ENCODE measurements at places on chromosomes 4 and X.

GRCh38 chr4:142324572-142324971 lies 521.5 kb downstream of the INPP4B start:
- peak; percentile 45 for DNase-seq

DNA sequence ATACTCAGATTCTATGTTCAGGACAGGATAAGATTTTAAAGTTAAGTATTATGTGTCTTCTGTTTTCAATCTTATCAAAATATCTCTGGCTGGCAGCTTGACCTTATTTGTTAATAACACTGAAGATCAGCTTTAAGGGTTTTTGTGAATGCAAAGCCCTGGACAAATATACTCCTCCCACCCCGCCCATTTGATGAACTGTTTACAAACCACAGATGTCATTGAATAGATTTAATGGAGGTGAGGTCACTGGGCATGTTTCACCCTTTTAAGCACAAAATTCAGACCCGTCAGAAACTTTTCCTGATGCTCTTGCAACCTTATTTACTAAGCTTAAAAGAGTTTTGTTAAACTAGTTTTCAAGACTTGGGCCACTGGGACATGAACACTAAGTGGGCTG lies 10.1 kb upstream of the CXCL8 start:
- DNase-seq, result no peak

DNA sequence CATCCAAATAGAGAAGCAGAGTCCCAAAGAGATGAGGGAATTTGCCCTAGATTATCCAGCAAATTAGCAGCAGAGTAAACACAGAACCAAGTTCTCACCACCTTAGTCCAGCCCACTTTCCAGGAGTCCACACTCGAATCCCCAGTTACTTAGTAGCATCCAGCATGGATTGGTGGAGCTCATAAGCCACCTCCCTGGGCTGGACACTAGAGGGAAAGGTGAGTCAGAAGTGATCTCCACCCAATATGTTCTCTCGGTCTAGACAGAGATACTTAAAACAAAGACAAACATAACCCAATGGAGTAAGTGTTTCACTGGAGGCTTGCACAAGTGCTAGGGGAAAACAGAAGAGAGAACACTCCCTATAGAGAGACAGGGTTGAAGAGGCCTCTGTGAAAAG lies 105.1 kb upstream of the CPEB2 start:
- no peak for DNase-seq

DNA sequence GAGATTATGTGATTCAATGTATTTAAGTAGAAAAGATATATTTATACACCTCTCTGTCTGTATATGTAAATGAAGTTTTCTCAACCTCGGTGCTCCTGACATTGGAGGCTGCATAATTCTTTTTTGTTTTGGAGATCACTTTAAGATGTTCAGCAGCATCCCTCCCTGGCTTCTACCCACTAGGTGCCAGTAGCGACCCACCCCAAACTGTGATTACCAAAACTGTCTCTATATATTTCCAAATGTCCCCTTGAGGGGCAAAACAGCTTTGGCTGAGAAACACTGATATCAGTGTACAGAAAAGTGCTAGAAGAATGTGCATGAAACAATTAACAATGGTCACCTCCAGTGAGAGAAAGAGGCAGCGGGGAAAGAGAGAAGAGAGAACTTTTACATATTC lies 51.2 kb downstream of the DCX start:
- DNase-seq, result no peak

DNA sequence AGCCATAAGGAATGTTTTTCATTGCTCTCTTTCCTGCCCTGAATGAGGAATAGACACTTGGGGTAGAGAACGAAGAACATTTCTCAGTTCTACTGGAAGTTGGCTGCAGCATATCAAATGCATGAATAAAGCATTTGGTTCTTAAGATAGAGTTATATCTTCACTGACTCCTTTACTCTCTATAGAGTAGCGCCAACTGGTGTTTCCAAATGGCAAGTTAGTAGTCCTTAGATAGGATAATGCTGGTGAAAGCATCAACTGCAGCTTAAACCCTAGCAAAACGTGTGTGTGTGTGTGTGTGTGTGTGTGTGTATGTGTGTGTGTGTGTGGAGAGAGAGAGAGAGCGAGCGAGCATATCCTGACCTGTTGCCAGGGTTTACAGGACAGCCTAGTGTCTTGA lies 62.2 kb upstream of the FRMPD4 start:
- no peak for DNase-seq

DNA sequence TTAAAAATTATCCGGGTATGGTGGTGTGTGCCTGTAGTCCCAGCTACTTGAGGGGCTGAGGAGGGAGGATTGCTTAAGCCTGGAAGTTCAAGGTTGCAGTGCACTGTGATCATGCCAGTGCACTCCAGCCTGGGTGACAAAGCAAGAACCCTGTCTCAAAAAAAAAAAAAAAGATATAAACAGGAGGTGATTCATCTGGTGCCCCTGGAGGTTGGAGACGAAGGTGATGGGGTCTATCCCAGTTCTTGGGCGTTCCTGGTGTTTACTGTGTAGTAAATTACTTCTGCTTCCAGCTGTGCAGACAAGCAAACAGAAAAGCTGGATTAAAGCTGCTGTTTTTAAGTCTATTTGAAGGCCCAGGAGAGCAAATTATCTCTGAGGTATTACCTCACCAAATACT lies 19.9 kb downstream of the GPKOW start:
- no peak for DNase-seq

GRCh38 chr4:24370421-24370820 lies 213.9 kb downstream of the DHX15 start:
- DNase-seq, result no peak

GRCh38 chr4:6495736-6496135 lies 23.3 kb upstream of the PPP2R2C start:
- DNase-seq, result no peak

- DNase-seq, result no peak
These were observed 122.9 kb downstream of the GPAT3 start for GRCh38 chr4:83658806-83659205.

DNA sequence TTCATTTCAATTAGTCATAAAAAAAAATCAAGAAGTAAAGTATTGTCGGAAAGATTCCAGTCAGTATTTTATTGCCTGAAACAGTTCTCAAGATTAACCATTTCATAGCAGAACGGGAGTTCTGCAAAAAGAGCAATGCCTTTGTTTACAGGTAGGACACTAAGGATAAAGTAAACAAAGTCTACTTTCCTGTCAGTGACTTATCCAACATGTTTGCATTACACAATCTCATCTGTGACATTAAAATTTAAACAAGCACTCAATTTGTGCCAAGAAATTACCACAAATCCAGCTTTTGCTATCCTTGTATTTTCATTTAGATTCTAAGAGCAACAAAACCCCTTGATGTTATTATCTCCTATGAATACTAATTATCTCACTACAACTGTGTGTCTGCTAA lies 306.5 kb upstream of the LDB2 start:
- DNase-seq, result no peak

DNA sequence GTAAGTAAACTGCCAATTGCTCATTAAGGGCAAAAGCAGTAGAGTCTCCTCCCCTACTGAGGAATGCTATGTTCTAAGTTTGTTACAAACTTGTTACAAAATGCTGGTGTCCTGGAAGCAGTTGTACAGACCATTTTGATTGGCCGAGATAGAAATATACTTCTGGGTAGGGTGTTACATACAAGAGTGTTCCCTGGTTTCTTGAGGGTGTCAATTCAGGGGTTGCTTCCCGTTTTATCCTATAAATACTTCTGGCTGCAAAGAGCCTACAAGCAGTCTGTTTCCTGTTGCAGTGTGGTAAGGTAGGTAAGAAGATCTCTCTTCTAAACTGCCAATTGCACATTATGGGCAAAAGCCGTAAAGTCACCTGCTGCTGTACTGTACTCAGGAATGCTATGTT lies 5.7 kb downstream of the TRPC5OS start:
- no peak for DNase-seq

GRCh38 chr4:113849771-113850170 lies 88.2 kb upstream of the CAMK2D start:
- DNase-seq, result no peak

GRCh38 chr4:37634180-37634579 lies 52.0 kb downstream of the RELL1 start:
- DNase-seq, result no peak

DNA sequence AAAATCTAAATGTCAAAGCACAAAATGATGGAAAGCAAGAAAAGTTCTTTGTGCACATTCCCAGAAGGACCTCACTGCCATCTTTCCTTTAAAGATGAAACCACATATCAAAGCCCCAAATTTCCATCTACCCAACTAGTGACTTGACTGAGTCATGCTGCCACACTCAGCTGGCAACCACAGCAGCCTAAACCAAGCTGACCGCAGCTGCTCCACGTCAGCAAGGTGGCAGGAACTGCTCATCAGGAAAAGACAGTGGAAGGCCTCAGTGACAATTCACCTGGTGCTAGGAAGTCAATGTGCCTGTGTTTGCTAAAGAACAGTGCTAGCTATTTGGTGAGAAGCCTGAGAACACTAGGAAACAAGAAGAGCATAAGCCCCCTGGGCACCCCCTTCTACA lies 26.1 kb downstream of the ACOX3 start:
- peak; percentile 87 for DNase-seq

DNA sequence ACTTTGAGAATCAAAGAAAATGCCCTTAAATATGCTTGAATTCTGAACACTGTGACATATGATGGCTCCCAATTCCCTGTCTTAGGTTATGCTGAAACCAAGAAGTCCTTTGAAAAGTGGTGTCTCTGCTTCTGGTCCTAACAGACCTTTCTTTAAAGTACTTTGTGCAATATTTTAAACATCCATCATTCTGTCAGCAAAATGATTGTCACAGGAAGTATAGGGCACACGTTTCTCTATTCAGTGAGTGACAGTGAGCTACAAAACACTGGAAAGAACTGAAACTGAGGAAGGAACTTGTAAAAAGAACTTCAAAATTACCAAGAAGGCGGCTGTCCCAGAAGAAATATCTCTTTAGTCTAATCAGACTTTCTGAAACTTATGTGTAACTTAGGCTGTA lies 12.2 kb upstream of the NUP54 start:
- DNase-seq, result no peak

GRCh38 chrX:19840899-19841648 lies 46.3 kb downstream of the SH3KBP1 start:
- DNase-seq, result peak; percentile 75

GRCh38 chr4:56958111-56958517 lies 19.3 kb downstream of the NOA1 start:
- DNase-seq, result no peak

- DNase-seq, result peak; percentile 7
These were observed 334.5 kb upstream of the SLC7A11 start for GRCh38 chr4:138576684-138577083.

DNA sequence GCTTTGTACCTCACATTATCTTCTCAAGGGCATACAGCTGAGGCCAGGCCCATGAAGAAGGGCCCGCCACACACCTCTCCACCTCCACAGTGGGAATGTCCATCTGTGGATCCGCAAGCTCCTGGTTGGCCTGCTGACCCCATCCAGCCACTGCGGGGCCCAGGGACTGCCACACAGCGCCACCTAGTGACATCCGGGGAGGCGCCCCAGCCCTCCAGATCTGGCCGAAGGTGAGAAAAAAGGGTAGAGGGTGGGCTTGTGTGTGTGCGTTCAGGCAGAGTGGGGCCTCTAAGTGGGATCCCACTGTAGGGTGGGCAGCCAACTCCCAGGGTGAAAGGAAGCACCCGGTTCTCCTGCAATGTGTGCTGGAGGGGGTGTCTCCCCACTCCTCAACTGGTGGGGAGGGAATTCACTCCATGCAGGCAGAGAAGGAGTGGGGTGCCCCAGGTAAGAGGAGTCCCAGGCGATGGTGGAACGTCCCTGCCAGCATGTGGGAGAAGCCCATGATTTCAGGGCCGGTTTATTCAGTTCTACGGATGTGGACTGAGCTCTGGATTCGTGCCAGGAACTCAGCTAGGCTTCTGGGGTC lies 117.3 kb downstream of the ENPP6 start:
- peak; percentile 34 for DNase-seq

- DNase-seq, result peak; percentile 28
These were observed 62.3 kb downstream of the GPC3 start for GRCh38 chrX:133923113-133923512.

- DNase-seq, result no peak
These were observed 5.2 kb downstream of the HTT start for GRCh38 chr4:3079694-3080123.

GRCh38 chr4:26124753-26125321 lies 196.0 kb upstream of the RBPJ start:
- DNase-seq, result no peak

DNA sequence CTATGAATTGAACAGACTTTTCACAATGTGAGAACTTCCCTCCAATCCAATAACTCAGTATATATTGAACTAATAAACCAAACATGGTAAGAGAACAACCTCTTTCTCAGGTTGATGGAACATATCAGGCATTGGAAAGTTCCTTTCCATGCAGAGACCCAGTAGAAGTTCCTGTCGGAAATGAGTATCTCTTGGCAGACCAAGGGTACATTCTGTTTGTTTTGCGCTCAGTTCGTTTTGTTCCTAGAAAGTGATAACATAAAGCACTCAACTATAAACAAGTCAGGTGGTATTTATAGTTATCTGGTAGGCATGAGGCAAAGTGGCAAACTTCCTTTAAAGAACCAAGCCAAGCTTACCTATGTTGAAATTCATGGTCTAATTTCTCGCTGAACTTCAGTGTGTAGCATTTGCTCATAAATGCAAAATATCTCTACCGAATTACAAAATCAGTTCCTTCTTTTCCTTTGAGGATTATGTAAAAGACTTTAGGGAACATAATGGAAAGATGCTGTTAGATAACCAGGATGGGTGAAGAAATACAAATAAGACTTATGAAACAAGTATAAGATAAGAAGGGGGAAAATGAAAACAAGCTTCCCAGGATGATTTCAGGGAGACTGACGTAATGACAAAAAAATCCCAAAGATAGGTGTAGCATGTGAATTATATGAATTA lies 120.3 kb downstream of the ARHGAP24 start:
- no peak for DNase-seq

DNA sequence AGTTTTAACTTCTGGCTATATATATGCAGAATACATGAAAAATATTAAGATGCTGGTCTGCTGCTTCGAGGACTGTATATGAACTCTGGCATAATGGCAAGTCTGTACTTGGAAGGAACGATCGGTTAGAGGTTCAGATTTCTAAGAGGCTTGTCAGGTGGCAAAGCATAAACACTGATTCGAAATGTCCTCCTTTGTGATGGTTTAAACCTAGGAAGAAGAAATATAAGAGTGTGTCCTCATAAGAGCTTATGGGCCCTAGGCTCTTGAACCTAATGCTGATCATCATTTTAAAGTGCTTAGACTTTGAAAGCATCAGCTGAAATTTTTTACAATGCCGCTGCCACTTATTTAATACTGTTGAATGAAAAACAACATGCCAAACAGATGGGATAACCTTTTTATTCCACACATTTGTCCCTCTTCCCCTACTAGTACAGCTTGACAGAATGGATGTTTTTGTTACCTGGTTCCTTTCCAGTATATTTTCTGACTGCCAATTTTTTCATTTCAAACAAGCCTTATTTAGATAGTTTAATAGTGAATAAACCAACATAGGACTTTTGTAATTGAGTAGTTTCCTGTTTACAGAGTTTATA lies 8.8 kb downstream of the SPRY1 start:
- DNase-seq, result no peak

DNA sequence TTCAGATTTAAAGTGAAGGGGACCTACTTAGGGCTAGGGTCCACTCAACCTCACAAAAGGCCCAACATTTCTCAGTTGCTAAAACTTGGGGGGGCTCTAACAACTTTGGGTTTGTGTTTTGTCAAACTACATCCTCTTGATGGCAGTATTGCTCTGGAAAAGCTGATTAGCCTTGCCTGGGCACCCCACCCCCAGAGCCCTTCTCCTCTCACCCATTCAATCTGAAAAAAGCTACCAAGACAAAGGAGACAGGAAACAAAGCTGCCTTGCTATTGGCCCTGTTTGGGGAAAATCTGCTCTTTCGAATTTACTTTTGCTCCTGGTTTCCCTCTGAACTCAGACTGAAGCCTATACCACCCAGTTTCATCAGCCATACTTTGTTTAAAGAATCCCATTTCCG lies 195.2 kb upstream of the STK26 start:
- peak; percentile 89 for DNase-seq

Measured in activated CD4-positive, alpha-beta T cell treated with anti-CD3 and anti-CD28 coated beads, Interleukin-2, Interleukin-6, amounts not matched to agents 100 ng/mL and 50 ng/mL, durations not matched to agents 16 hours and 8 hours (primary cell).